ENCODE measurements at places on chromosomes 1 and 21. TPM values are rescaled to one million over a fixed set of nuclear protein-coding genes. Genes with fewer than 3 reads are reported as not detected.

DNA sequence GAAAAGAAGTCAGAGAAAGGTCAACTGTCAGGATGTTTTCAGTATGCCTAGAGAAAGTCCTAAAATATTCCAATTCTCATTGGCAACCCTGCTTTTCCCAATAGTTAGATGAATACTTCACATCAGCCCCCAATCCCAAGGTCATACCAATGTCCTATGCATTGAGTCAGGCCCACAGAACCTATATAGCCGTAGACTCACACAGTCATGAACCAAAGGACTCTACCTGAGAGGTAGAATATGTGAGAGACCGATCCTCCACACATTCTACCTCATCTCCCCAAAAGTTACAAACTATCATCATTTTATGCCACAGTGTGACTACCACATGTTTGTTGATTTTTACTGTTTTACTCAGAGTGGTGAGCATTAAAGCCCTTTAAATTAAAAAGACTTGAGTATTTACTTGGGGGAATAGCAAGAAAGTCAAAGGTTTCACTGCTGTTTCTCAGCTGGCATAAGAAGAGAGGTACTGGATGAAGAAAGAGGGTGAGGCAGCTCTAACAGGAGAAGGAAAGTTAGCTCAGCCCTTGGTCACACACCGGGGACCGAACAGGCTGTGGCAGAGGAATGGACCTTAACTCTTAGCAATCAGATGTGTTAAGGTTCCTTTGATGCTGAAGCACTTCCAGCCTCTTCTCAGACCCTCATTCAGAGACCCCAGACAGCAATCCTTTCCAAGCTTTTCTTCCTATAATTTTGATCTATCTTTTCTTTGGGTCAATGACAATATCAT, 937 bp downstream of the CD48 start:
- no peak for DNase-seq

DNA sequence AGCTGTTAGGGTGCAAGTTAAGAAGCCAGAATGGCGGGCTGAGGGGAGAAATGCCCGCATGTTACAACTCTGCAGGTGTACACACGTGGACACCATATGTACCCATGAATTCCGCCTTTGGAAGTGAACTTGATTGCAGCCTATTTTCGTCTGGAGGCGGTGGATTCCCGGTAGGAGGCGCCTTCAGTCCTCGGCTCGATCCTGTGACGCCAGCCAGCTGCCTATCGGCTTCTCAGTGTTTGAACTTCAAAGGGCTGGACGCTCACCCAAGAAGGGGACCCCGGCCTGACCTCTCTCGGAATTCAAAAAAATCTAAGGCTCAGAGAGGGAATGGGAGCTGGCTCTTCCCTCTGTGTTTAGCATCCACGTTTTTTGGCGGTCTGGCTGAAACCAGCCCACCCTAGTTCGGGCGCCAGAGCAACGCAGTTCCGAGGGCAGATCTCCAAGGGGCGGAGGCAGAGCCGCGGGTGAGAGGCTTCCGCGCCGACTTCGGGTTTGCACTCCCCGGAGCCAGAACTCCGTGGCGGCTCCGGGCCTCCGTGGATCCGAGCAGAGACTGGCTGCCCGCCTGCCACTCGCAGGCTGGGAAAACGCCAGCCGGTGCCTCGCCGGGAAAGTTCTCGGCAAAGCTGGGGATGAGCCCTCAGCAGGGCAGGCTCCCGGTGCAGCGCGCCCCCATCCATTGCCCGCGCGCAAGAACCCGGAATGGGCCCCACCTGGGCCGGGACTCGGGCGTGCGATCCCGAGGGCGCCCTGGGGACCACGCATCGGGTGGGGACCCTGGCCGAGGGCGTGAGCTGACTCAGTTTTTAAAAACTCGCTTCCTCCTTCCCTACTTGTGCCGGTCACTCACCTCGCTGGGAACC, 996 bp upstream of the TMEM51 start:
- peak; percentile 87 for DNase-seq

DNA sequence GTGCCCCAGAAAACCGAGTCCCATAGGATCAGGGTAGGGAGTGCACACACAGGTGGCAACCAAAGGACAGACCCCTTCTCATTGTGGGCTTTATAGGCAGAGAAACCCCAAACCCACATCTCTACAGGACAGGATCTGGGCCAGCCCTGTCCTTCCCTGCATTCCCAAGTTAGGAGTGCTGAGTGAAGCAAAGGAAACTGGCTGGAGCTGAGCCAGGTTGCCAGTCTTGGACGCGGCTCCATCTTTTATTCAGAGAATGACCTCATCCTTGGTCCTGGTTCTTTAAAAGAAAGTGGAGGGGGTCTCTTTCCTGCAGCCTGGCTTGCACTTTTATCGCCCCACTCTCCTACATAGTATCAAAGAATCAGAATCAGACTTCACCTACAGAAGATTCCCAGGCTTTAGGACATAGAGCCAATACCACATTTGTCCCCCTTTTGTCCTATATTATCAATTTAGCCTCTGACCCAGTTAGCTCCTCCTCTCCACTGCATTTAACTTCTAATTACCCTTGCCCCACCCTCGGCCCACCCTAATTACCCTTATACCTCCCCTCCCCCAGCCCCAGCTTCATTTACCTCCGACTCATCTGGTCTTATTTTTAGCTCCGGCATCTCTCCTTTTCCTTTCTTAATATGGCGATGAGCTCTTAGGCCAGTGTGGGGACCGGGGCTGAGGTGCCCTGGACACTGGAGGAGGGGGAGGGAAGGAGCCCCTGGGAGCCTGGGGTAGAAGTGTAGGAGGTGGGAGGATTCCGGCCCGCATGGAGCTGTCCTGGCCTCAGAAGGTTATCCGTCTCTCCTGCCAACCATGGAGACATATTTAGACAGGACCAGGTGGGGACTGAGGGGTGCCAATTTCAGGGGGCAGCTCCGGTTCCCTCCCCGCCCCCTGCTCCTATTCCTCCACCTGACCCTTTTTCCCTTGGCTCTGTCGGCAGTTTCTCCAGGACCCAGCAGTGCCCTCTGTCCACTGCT, at the start of gene CASQ1:
Gene CASQ1, plus strand, starts transcription at position 927 of the 977 bp plus-strand sequence. CDS start 177 bp downstream, outside the sequence.
- DNase-seq: no peak

- DNase-seq: peak; percentile 36
Measured at GRCh38 chr21:45322960-45323461, 35.3 kb upstream of the POFUT2 start.

- DNase-seq: peak; percentile 51
Measured at GRCh38 chr1:34163792-34164731, 968 bp downstream of the CSMD2 start.

- DNase-seq: no peak
Measured at GRCh38 chr1:218305472-218306064, 20.5 kb downstream of the RRP15 start.

DNA sequence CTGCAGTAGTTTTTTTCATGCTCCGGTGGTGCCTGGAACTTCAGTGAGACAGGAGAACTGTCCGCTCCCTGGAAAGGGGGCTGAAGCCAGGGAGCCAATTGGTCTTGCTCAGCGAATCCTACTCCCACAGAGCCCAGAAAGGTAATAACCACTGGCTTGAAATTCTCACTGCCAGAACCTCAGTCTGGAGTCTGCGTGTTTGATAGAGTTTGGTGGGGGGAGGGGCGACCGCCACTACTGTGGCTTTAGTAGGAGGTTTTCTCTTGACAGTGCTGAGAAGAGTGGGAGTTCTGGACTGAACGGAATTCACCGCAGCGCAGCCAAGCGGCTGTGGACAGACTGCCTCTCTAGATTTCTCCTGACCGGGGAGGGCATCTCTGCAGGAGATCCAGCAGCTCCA, 8.0 kb upstream of the OR2M3 start:
- no peak for DNase-seq

Gene SPRR2F
- total RNA-seq: not detected

DNA sequence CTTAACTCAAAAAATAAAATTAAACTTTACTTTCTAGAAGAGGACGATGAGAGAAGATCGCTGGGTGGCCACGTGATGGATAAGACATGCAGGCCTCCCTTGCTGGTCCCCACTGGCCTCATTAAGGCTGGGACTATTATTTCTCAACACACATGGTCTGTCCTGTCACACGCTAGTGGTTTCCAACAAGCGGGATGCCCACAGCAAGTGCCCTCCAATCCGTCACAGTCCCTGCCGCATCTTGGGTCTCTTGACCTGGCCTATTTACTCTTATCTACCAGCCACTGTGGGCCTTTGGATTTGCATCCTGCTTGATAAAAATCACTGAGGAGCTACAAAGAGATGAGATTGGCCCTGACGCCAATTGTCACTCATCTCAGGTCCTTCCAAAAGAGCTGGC, 30.0 kb downstream of the CAPZB start:
- DNase-seq: no peak

Gene NR1I3
- total RNA-seq: not detected

GRCh38 chr1:181097242-181097641, 8.7 kb downstream of the IER5 start:
- no peak for DNase-seq

Gene RPE65
- not detected for total RNA-seq

DNA sequence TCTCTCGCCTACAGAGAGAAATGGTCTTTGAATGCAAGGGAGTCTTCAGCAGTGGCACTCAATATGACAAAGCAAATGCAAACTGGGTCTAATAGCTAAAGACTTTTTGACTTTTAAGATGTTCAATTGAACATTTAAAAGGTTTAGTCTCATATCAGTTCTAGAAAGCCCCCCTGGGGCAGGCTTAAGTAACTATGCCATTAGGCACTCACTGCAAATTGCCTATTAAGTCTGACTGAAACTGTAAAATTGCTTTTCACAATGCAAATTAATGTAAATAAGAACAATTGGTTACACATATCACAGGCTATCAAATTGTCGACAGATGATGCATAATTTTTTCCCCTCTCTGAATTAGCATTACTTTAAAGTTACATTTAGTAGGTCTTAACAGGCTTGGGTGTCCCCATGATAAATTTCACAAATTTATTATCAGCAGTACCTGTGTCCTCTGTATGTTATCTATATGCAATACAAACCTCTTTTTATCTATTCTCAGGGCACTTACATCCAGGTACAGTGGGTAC, 329.1 kb downstream of the LRRIQ3 start:
- no peak for DNase-seq

- DNase-seq: peak; percentile 60
Measured at GRCh38 chr1:160061369-160062229, 8.4 kb downstream of the KCNJ10 start.

Gene SPRR1B
- total RNA-seq: not detected

DNA sequence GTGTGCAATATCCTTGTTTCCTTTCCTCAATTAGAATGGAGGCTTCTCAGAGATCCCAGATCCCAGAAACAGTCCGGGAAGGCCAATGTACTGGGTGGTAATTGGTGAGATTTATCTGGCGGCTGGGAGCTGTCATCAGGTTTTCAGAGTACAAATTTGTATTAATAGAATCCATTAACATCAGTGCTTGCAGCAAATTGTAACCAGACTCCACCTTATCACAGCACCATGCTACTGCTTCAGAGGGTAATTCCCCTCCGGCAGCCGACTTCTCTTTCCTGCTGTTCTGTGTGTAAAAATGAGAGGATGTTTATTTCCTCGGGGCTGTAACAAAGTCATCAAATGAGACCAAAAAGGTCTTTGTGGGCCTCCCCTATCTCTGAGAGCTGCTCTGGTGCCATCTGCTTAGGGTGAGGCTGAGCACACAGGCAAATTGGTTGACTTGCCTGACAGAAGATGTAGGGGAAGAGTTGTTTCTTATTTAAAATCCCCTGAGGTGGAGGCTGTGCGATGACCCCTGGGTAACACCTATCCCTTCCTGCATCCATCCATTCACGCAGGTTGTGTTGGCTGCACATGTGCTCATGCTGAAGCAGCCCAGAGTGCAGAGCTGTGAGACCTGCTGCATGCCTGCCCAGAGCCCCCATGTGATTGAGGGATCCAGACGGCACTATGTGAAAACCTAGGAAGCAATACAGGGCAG, 19.2 kb downstream of the NFASC start:
- no peak for DNase-seq

GRCh38 chr1:39268906-39269305, 64.4 kb downstream of the MACF1 start:
- peak; percentile 82 for DNase-seq

DNA sequence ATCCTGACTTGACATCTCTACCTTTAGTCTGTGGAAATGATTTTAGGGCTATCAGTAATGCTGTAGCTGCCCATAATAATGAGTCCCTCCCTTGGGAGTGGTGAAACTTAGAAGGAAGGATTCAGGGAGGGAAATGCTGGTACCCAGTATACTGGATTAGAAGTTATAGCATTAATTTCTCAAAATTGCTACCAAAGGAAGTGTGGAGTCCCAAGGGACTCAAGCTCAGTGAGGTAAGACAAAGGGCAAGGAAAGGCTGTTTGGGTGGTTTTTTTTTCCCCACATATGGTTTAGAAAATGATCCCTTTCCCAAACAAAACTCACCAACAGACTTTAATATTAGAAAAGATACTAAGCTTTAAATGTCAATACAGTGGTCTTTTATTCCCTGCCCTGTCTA, 99.9 kb downstream of the CD247 start:
- no peak for DNase-seq

- no peak for DNase-seq
Measured at GRCh38 chr1:20409012-20409411, 77.0 kb downstream of the CAMK2N1 start.

- DNase-seq: no peak
Measured at GRCh38 chr1:76156987-76157386, 82.4 kb downstream of the ST6GALNAC3 start.

- no peak for DNase-seq
Measured at GRCh38 chr1:94336991-94337390, 81.2 kb upstream of the ABCD3 start.

Gene KIAA0040
- total RNA-seq: 5.0 TPM

DNA sequence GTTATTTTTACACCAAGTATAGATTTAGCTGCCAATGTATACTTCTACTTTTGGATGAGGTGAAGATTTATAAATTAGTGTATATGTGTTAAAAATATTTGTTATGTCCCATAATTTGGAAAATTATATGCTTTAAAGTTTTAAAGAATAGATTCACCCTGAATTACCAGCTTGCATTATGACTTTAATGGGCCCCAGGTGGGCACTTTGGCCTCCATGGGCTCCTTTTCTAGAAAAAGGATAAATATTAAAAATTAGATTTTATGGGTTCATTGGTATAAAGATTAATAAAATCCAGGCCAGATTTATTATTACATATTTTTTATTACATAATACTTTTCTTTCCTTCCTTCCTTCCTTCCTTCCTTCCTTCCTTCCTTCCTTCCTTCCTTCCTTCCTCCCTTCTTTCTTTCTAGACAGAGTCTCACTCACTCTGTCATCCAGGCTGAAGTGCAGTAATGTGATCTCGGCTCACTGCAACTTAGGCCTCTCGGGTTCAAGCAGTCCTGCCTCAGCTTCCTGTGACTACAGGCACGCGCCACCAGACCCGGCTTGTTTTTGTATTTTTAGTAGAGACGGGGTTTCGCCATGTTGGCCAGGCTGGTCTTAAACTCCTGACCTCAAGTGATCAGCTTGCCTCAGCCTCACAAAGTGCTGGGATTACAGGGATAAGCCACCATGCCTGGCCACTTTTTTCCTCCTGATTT, 21.9 kb downstream of the KMO start:
- DNase-seq: no peak

All from H9 (cell line).